ENCODE measurements at places on chromosomes 1 and 21.

- DNase-seq, result no peak
These were observed 152.3 kb downstream of the FCRL5 start for GRCh38 chr1:157399984-157400382.

GRCh38 chr1:41689558-41689981 is 205.1 kb upstream of the EDN2 start:
- DNase-seq, result peak; percentile 42

DNA sequence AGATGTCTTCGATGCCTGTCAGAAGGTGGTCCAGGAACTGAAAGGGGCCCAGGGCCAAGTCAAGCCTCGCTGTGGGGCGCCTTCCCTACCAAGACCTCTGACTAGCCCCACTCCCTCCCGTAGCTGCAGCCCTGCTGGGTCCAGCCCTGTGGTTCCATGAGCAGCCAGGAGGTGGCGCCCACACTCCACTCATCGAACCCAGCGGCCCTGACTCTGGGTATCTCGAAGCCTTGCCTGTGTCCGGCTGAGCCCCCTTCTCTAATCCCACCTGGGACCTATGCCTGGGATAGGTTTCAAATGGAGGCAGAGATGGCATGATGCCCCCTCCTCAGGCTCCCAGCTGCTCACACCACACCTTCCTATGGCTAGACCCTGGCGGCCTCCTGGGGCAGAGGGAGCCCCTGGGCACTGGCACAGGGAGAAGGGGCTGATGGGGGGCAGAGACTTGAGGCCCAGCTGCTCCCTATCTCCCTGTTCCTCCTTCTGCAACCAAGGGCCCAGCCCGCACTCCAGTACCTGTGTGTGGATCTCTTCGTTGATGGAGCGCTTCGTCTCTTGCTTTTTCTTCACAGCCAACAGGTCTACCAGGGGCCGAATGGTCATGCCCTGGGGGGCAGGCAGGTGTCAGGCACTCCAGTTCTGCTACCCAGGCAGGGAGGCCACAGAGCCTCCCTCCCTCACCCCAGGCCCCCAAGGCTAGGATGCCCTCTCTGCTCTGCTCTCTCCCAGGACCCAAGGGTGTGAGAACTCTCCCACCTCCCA is 52.0 kb downstream of the SLC9A1 start:
- peak; percentile 44 for DNase-seq

- DNase-seq, result no peak
These were observed 17.4 kb downstream of the MAST2 start for GRCh38 chr1:45820788-45821187.

DNA sequence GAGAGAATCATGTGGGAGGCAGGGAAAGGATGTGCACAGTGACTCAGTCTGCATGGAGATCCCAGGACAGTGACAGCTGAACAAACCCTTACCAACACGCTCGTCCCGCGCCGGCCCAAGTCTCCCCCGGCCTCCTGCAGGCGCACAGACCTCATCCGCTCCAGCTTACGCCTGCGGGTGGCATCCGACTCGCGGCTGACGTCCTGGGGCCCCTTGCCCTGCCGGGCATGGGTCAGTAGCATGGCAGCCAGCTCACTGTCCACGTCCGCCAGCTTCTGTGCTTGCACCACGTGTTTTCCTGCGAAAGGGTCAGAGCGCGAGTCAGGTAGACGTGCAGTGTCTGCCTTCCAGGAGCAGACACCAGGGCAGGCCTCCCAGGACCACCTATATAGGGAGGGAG is 115.2 kb downstream of the NPHP4 start:
- peak; percentile 17 for DNase-seq

GRCh38 chr21:31660591-31660990 is 1.1 kb downstream of the SOD1 start:
- no peak for DNase-seq

- peak; percentile 70 for DNase-seq
These were observed 631 bp upstream of the SPATC1L start for GRCh38 chr21:46184625-46185555.

GRCh38 chr1:198841477-198841876 is 202.6 kb downstream of the PTPRC start:
- DNase-seq, result no peak
